T-helper 9 cell (primary cell): ENCODE measurements at places on chromosomes 3 and 15.

- DNase-seq = no peak
These were observed 41.7 kb upstream of the LIMD1 start for GRCh38 chr3:45552794-45553371.

- DNase-seq = no peak
These were observed at the start of gene FURIN for GRCh38 chr15:90868261-90868689. Gene FURIN, plus strand, starts transcription at chr15:90868588. Its CDS starts 7,153 bp downstream, at chr15:90875741.

DNA sequence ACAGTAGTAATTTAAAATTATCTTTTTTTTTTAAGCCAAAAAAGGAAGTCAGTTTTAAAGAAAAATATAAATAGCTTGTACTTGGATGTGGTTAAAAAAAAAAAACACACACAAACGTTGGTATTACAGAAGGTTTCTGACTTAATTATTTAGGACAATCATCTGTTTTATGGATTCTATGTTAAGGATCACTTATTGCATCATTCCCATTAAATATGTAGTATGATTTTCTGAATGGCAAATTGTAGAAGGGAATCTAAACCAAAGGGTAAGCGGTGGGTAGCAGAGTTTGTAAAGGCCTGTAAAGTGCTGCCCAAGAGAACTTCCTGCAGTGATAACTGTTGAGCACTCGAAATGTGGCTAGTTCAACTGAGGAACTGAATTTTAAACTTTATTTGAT lies 8.0 kb downstream of the SENP2 start:
- no peak for DNase-seq

GRCh38 chr3:153252963-153253362 lies 90.9 kb downstream of the RAP2B start:
- no peak for DNase-seq

DNA sequence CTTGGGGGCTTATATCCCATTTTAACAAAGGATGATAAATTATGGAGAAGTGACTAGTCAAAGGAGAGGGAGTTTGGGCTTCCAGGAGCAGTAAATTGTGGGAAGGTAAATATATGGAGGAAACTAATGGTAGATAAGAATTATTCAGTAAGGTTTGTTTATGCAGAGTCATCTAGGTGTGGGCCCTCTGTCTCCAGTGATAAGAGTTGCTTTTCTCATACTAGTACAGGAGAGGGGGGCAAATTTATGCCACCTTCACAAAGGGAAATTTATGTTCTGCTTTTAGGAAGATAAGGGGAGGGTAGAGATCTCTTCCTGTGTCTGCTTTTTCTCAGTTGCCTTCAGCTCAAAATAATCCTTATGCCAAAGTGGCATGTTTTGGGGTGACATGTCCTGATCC lies 383.7 kb upstream of the PPP2R3A start:
- DNase-seq = no peak

GRCh38 chr15:39102431-39102830 lies 478.4 kb upstream of the THBS1 start:
- no peak for DNase-seq

GRCh38 chr3:181626036-181626435 lies 85.7 kb upstream of the SOX2 start:
- DNase-seq = no peak
